ENCODE measurements at places on chromosomes 4 and X.

DNA sequence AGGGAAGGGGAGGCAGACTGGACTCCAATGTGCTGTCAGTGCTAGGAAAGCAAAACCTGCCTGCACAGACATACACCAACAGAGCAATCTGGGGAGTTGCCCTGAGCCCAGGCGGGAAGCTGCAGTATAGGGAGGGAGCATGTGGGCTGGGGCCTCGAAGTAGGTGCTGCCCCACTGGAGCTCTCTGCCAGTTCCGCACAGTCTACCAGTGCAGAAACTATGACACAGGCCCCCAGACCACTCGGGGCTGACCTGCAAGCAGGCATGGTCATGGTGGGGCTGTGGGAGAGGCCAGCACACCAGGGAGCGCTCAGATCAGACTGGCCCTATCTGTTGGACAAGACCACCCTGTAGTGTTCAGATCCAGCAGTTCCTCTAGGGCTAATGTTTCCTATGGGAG, 344.1 kb upstream of the TRAM1L1 start:
- no peak for DNase-seq

- DNase-seq, result no peak
Measured at GRCh38 chr4:137748616-137749015, 216.3 kb upstream of the PCDH18 start.

GRCh38 chrX:7522860-7523259, 320.1 kb upstream of the VCX start:
- DNase-seq, result no peak

DNA sequence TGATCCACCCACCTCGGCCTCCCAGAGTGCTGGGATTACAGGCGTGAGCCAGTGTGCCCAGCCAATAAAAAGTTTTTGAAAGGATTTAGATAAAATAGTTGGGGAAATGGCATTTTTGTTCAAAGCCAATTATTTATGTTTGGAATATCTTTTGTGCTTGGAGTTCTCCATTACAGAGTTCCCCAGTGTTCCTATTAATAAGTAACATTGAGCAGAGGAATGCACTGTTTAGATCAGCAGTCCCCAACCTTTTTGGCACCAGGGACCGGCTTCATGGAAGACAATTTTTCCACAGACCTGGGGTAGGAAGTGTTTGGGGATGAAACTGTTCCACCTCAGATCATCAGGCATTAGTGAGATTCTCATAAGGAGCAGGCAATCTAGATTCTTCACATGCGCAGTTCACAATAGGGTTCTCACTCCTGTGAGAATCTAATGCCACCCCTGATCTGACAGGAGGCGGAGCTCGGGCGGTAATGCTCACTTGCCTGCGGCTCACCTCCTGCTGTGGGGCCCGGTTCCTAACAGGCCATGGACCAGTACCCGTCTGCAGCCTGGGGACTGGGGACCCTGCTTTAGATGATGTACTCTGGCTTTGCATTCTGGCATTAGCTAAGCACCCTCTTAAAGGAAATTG, 8.3 kb downstream of the PKD2 start:
- no peak for DNase-seq

GRCh38 chr4:3288571-3289094, 4.2 kb upstream of the RGS12 start:
- DNase-seq, result no peak

- no peak for DNase-seq
Measured at GRCh38 chrX:340121-340520, 21.5 kb upstream of the GTPBP6 start.

GRCh38 chr4:41120297-41121217, 93.8 kb downstream of the APBB2 start:
- peak; percentile 32 for DNase-seq

GRCh38 chrX:129957241-129958082, 25.0 kb upstream of the BCORL1 start:
- DNase-seq, result no peak

GRCh38 chr4:38788317-38788716, 5.5 kb upstream of the TLR10 start:
- no peak for DNase-seq

DNA sequence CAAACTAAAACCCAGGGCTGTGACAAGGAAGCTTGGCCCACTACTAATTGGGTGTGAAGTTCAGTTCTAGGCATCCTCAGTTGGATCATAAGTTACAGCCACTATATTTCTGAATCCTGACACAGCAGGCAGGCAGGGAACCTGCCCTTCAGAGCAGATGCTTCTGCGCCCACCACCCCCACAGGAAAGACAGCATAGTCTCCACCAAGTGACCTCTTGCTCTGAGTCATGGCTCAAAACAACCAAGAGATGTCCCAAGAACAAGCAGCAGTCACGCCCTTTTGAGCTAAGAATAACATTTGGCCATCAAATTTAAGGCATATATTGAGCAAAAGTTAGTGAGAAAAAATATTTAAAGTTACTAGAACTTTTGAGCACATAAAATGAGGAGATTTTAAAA, 170.7 kb upstream of the SMARCAD1 start:
- no peak for DNase-seq

GRCh38 chr4:148354186-148354585, 88.0 kb downstream of the NR3C2 start:
- DNase-seq, result no peak

- DNase-seq, result no peak
Measured at GRCh38 chrX:121356850-121357171, 309.4 kb downstream of the GLUD2 start.

- no peak for DNase-seq
Measured at GRCh38 chr4:73315091-73315490, 56.5 kb upstream of the ANKRD17 start.

GRCh38 chrX:118682258-118683014, 45.0 kb upstream of the IL13RA1 start:
- no peak for DNase-seq

DNA sequence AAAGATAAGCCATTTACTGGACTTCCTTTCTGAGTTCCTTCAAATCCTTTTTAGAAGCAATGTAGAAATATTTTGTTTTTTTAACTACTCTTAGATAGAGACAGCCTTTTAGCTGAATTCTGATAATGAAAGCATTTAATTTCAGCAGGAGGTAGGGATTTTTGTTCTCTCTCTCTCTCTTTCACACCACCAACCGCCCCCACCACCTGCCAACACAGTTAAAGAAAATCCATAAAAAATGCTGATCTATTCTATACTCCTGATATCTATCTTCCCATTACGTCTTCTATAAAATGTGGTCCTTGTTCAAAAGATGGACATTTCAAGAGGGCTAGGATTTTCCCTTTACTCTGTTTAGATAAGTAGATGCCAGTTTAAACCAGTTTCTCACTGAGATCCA, 104.5 kb downstream of the DCLK2 start:
- no peak for DNase-seq

- DNase-seq, result no peak
Measured at GRCh38 chrX:93874554-93874953, 200.5 kb downstream of the FAM133A start.

DNA sequence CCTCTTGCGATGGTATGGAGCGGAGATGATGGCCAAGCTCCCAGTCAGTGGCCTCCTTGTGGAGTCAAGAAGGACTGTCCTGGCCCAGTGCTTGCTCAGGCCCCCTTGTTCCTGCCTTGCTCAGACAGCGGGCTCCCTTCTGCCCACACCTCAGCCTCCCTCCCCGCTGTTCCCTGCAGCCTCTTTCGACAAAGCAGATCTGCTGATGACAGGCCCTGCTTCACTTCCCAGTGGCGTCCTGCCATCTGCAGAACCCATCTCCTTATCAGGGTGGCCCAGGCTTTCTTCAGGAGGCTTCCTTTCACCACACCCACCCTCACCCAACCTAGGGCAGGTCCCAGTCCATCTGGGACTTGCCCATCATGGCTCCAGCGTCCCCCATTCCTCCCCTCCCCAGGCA, 80.0 kb downstream of the CLDN34 start:
- no peak for DNase-seq

GRCh38 chr4:104829761-104830160, 316.9 kb upstream of the TET2 start:
- DNase-seq, result no peak

DNA sequence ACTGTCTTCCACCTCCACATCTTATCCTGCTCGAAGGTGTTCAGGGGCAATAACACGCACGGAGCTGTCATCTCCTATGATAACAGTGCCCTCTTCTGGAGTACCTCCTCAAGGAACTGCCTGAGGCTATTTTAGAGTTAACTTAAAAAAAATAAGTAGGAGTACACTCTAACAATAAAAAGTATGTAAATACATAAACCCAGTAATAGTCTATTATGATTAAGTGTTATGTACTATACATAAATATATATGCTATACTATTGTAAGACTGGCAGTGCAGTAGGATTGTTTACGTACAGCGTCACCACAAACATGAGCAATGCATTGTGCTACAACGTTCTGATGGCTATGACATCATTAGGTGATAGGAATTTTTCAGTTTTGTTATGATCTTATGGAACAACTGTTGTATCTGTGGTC, 34.5 kb upstream of the TLR2 start:
- no peak for DNase-seq

GRCh38 chr4:112766422-112766821, 129.5 kb downstream of the LARP7 start:
- DNase-seq, result no peak

- DNase-seq, result peak; percentile 23
Measured at GRCh38 chr4:2511645-2512131, 24.8 kb upstream of the FAM193A start.

GRCh38 chr4:100926039-100926717, 408.4 kb upstream of the EMCN start:
- no peak for DNase-seq
